ENCODE measurements at places on chromosomes 4 and X.

DNA sequence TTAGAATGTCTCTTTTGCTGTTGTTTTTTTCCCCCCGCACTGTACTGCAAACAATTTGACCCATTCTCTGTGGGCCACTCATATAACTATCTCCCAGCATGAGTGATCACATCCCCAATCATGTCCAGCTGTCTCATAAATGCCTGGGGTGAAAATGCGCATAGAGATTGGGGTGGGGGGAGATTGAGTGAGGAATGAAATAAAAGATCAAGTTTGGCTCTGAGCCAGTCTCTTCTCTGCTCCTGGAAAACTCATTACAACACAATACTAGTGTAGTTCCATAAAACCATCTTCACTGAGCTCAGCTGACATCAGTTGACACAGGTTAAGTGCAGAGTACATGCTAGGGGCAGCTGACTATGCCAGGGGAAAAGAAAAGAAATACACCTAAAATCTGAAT lies 96.9 kb downstream of the EGF start:
- no peaks in the 10 kb centered on the region for H3K36me3 ChIP-seq
- peak; percentile 89 for DNase-seq
- no peaks in the 10 kb centered on the region for H3K27me3 ChIP-seq
- peak overlapping the region; percentile 28 for H3K27ac ChIP-seq
- H3K4me3 ChIP-seq, result no peak overlapping the region

DNA sequence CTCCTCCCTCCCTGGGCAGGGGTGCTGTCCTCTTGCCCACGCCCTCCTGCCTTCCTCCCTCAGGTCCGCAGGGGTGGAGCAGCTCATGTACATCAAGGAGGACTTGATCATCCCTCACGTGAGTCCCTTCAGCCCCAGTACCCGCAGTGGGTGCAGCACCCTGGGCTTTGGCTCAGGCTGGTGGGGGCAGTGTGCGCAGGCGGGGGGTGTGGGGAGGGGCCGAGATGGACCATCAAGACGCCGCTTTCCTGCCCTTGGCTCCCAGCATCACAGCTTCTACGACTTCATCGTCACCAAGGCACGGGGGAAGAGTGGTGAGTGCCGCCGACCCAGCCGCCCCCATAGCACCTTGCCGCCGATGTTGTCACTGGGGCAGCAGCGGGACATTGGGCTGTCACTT lies 5.7 kb downstream of the FAM50A start:
- H3K4me1 ChIP-seq, result no peaks in the 10 kb centered on the region
- H3K27me3 ChIP-seq, result no peaks in the 10 kb centered on the region
- H3K36me3 ChIP-seq, result no peaks in the 10 kb centered on the region
- H3K4me3 ChIP-seq, result no peak overlapping the region
- no peak overlapping the region for H3K27ac ChIP-seq

DNA sequence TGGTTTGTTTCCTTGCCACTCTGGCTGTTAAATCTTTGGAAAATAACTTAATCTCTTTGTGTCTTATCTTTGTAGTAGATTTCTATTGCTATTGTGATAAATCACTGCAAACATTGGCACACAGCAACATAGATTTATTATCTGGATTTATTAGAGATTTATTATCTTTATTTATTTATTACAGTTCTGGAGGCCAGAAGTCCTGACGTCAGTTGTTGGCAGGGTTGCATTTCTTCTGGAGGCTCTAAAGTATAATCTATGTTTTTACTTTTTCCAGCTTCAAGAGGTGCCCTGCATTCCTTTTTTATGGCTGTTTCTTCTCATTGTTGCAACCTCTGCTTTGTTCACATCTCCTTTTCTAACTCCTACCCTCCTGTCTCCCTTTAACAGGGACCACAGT lies 542.8 kb downstream of the GRXCR1 start:
- H3K4me1 ChIP-seq, result no peaks in the 10 kb centered on the region
- H3K4me3 ChIP-seq, result no peak overlapping the region
- no peak for DNase-seq
- no peaks in the 10 kb centered on the region for H3K27me3 ChIP-seq

DNA sequence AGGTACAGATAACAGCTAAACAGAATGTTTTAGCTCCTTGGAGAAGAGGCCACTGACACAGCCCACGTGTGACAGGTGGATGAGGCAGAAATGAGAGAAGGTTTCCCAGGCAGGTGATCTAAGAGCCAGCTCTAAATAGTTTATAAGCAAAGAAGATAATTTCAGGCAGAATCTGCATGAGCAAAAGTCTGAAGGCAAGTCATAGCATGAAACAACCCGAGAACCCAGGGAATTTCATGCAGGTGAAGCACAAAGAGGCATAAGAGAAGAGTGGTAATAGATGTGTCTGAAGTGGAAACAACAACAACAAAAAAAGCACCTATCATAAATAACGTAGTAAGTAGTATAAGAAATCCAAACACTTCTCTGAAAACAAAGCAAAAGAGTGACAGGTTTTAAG lies 275.8 kb upstream of the CPEB2 start:
- no peak overlapping the region for H3K4me3 ChIP-seq
- DNase-seq, result no peak
- no peaks in the 10 kb centered on the region for H3K36me3 ChIP-seq
- H3K27ac ChIP-seq, result no peak overlapping the region
- no peaks in the 10 kb centered on the region for H3K27me3 ChIP-seq
- no peaks in the 10 kb centered on the region for H3K4me1 ChIP-seq

- peaks cover 36% of the 10 kb centered on the region for H3K36me3 ChIP-seq
- no peaks in the 10 kb centered on the region for H3K4me1 ChIP-seq
- H3K27me3 ChIP-seq, result no peaks in the 10 kb centered on the region
- DNase-seq, result no peak
Observed at GRCh38 chr4:110636171-110636679, 13.3 kb upstream of the PITX2 start.

DNA sequence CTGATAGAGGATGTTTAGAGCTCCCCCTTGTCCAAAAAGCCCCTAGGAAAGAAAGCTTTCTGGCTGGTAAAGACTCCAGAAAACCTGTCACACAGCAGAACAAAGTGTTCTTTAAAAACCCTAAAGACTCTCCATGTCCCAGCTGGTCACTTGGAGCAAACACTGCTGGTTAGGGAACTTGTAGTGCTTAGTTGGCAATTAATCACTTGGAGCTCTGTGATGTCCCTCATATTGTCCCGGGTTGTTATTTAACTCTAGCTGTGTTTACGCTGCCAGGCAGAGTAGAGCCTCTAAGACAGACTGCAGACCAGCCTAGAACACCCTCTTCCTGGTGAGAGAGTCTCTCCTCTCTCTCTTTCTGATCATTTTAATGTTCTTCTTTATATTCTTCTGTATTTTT lies 267.3 kb downstream of the BCOR start:
- H3K4me1 ChIP-seq, result no peaks in the 10 kb centered on the region
- H3K27me3 ChIP-seq, result no peaks in the 10 kb centered on the region
- DNase-seq, result no peak
- no peak overlapping the region for H3K4me3 ChIP-seq
- H3K27ac ChIP-seq, result no peak overlapping the region

Measured in SJCRH30 (cell line).